Tongue (tissue), 3 donors: ENCODE measurements at places on chromosomes 4 and X. TPM values are rescaled to one million over a fixed set of nuclear protein-coding genes. Genes with fewer than 3 reads are reported as not detected.

PAGE5 gene
- not detected for total RNA-seq

ANOS1 gene
- total RNA-seq: 26.4 TPM

NELFA gene
- 33.1 TPM for total RNA-seq

IL13RA2 gene
- total RNA-seq: 1.6 TPM

FRMD7 gene
- 0.82 TPM for total RNA-seq

GAGE12H gene
- total RNA-seq: not detected

ZBTB33 gene
- total RNA-seq: 25.2 TPM

RRH gene
- total RNA-seq: not detected

F8A2 gene
- total RNA-seq: not detected
